ENCODE measurements at places on chromosomes 16 and 17.

- DNase-seq = no peak
Measured at GRCh38 chr16:75244844-75245758, 6.3 kb downstream of the BCAR1 start.

- DNase-seq = no peak
Measured at GRCh38 chr17:10155371-10156076, 42.9 kb downstream of the GAS7 start.

- no peak for DNase-seq
Measured at GRCh38 chr17:14732211-14732610, 431.3 kb downstream of the HS3ST3B1 start.

DNA sequence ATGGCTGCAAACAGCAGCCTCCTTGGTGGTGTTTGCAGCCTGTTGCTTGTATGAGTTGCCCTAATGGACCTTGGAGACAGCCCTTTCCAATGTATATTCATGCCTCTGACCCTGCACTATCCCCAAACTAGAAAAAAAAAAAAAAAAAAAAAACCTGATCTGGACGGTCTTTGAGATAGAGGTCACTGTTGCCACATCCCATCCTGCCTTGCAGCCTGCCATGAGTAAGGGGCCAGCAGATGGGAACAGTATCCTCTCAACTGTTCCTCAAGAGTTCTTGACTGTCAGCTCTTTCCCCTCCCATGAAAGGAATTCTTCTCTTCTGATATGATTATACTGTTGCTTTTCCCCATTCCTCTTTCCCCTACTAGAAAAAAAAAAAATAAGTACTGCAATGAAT lies 152.4 kb downstream of the SSH2 start:
- DNase-seq = no peak

- DNase-seq = no peak
Measured at GRCh38 chr17:58615768-58616659, 75.8 kb downstream of the TEX14 start.

DNA sequence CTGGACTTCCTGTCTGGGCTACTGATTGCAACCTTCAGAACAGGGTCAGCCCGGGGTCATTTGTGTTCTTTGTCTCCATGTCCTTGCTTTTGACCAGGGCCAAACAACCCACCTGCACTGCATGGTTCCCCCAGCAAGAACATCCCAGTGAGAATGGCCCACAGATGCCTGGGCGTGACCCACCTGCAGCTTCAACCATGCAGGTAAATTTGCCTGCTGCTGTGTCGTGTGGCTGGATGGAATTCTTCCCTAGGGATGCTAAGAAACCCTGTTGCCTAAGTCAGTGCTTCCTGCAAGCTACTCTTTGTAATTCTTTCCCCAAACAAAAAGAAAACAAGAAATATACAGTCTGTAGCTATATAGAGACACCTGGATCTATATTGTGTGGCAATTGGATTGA lies 12.5 kb downstream of the CDH13 start:
- no peak for DNase-seq

DNA sequence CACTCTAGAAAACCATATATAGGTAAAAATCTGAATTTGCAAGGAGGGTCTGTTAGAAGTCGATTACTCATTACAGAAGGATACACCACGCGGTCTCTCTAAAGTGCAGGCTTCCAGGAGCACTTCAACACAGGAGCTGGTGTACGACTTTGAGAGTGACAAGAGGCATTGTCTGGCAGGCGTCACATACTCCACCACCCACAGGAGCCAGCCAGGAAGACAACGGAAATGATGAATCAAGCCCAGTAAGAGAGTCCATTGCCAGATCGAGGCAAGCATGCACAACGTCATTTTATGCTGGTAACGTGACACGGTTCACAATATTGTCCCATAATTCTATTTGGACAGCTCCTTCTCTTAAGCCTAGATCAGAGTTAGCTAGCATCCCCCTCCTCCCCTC lies 15.0 kb upstream of the CACNG4 start:
- DNase-seq = no peak

Data from stimulated activated CD8-positive, alpha-beta memory T cell treated with anti-CD3 and anti-CD28 coated beads, Interleukin-4, amount 100 ng/mL, for 4 hours (primary cell).